Activated CD4-positive, alpha-beta T cell treated with anti-CD3 and anti-CD28 coated beads, Interleukin-2, amount 10 ng/mL, durations not matched to agents 7 days and 5 days (primary cell): ENCODE measurements at places on chromosomes 11 and 22. TPM values are rescaled to one million over a fixed set of nuclear protein-coding genes. Genes with fewer than 3 reads are reported as not detected.

GRCh38 chr22:48743601-48744282 lies 1083.9 kb downstream of the BRD1 start:
- no peaks in the 10 kb centered on the region for H3K4me1 ChIP-seq
- no peak for DNase-seq
- H3K27ac ChIP-seq, result no peak overlapping the region
- H3K27me3 ChIP-seq, result no peaks in the 10 kb centered on the region
- H3K36me3 ChIP-seq, result no peaks in the 10 kb centered on the region

Gene OR5AR1
- total RNA-seq, result not detected

Gene GNAZ
- total RNA-seq, result 0.37 TPM

- no peaks in the 10 kb centered on the region for H3K27me3 ChIP-seq
- peaks cover 10% of the 10 kb centered on the region for H3K4me1 ChIP-seq
- no peaks in the 10 kb centered on the region for H3K36me3 ChIP-seq
- DNase-seq, result no peak
Measured at GRCh38 chr11:103491777-103492176, 382.6 kb downstream of the DYNC2H1 start.

DNA sequence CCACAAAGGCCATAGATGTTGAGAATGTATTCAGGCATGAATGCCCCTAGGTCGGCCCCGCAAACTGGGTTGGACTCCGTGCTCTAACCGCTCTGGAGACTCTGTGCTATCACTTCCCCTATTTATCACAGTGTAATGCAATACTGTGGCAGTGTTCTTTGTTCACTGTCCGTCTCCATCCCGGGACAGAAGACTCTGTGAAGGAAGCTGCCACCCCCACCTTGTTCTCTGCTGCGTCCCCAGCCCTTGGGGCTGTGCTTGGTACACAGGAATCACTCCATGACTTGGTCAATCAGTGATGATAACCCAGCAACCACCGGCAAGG lies 57.6 kb downstream of the TSPAN18 start:
- H3K4me3 ChIP-seq, result no peak overlapping the region
- H3K27ac ChIP-seq, result no peak overlapping the region
- no peaks in the 10 kb centered on the region for H3K27me3 ChIP-seq
- H3K36me3 ChIP-seq, result no peaks in the 10 kb centered on the region
- DNase-seq, result no peak

DNA sequence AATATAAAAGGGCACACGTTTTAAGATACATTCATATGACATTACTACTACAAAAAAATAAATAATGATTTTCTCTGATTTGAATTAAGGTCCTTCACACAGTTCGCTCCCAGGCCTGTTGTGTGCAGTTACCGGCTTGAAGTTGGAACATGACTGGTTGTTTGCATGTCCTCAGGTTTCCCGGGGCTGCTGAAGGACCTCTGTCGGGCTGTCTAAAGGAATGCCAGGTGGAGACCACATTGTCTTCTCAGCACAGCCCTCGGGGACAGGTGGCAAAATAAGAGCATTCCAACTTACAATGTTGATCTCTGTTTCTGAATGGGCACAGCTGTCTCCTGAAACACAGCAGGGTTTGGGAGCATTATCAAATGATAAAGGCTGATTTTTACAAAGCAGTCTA lies 14.9 kb downstream of the VSIG10L2 start:
- no peak for DNase-seq
- no peaks in the 10 kb centered on the region for H3K27me3 ChIP-seq
- no peak overlapping the region for H3K27ac ChIP-seq
- H3K36me3 ChIP-seq, result no peaks in the 10 kb centered on the region

DNA sequence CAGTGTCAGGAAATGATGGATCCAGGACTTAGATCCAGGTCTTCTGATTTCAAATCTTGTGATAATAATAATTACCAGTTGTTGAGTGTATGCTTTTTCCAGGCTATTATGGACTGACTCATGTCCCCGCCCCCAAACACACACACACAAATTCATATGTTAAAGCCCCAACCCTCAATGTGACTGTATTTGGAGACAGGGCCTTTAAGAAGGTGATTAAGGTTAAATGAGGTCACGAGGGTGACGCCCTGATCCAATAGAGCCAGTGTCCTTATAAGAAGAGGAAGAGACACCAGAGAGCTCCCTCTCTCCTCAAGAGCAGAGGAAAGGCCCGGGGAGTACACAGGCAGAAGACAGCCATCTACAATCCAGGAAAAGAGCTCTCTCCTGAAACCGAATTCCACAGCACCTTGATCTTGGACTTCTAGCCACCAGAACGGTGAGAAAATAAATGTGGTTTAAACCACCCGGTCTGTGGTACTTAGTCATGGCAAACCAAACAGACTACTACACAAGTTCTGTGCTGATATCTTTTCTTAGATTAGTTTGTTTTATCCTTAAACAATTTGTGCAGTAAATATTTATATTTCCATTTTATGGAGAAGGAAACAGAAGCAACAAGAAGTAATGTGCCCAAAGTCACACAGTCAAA lies 8.2 kb downstream of the TMPRSS5 start:
- no peak for DNase-seq
- H3K27me3 ChIP-seq, result no peaks in the 10 kb centered on the region
- peaks cover 2% of the 10 kb centered on the region for H3K4me1 ChIP-seq
- no peak overlapping the region for H3K4me3 ChIP-seq

Gene MS4A6E
- total RNA-seq, result not detected

DNA sequence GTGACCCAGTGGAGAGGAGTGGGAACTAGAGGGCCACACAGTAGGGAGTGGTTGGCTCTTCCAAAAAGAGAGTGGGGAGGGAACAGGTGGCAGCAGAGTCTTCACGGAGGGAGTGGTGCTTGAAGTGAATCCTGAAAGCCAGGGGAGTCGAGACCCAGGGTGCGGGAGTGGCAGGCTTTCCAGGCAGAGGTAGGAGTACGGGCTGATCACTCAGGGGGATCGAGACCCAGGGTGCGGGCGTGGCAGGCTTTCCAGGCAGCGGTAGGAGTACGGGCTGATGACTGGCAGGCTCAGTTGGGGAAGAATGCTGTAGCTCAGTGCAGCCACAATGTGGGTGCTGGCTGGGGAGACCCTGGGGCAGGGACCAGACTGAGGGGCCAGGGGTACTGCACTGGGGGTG lies 148.2 kb downstream of the TBC1D22A start:
- no peak overlapping the region for H3K27ac ChIP-seq
- no peak overlapping the region for H3K4me3 ChIP-seq
- DNase-seq, result no peak

Gene FAM111B
- total RNA-seq, result 95.8 TPM

Gene NCF4
- total RNA-seq, result 22.7 TPM

DNA sequence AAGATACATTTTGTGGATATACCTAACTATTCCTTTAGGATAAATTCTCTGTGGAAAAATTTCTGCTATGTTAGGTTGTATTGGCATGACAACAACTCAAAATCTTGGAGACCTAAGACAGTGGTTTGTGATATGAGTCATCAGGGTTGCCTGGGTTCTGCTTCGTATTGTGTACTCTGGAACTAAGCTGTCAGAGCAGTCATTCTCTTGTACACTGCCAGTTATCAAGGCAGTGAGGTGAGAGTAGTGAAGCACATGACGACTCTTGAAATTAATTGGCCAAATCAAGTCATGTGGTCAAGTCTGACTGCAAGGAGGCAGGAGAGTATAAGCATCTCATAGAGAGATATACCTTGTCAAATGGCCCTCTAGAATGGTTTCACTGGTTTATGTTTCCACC lies 104.4 kb downstream of the FANCF start:
- no peaks in the 10 kb centered on the region for H3K36me3 ChIP-seq
- H3K27ac ChIP-seq, result no peak overlapping the region

GRCh38 chr11:88384004-88384668 lies 46.6 kb upstream of the CTSC start:
- peaks cover 9% of the 10 kb centered on the region for H3K4me1 ChIP-seq
- H3K27me3 ChIP-seq, result no peaks in the 10 kb centered on the region
- DNase-seq, result no peak
- no peak overlapping the region for H3K27ac ChIP-seq

DNA sequence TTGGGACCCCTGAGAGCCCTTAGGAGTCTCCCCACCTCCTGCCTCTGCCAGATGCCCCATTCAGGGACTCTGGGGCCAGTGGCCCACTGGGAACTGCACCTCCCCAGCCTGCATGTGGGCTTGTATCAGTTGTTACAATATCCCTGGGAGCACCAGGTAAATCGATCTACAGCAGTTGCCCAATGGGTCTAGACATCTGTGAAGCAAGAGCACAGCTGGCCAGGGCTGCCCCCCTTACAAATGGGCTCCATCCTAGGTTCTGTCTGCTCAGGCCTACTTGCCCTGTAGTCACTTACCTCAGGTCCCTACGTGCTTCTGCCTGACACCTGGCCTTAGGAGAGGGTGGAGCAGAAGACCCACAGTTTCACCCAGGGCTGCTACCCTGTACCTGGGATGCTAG lies 62.7 kb downstream of the HIRA start:
- peaks cover 30% of the 10 kb centered on the region for H3K36me3 ChIP-seq
- no peaks in the 10 kb centered on the region for H3K4me1 ChIP-seq
- no peaks in the 10 kb centered on the region for H3K27me3 ChIP-seq

DNA sequence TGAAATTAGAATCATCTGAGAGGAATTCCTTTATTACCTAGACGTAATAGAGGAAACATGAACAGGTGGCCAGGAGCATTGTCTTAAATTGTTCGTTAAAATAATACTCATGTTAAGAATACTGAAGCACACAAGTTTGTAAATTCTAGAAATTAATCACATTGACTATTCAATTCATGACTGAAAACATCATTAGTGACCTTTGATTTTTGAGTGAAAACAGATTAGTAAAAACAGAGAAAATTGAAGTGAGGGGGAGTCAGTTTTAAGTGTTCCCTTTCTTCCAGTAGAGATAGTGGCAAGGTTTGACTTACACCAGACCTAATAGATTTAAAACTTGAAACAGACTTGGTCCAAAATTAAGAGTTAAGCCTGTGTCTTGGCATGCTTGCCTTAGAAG lies 1.4 kb downstream of the ZFP91 start:
- H3K4me1 ChIP-seq, result peaks cover 53% of the 10 kb centered on the region
- H3K27me3 ChIP-seq, result no peaks in the 10 kb centered on the region
- peaks cover 23% of the 10 kb centered on the region for H3K36me3 ChIP-seq
- DNase-seq, result no peak
- H3K27ac ChIP-seq, result peak overlapping the region; percentile 91
- peak overlapping the region; percentile 93 for H3K4me3 ChIP-seq

Gene F2
- total RNA-seq, result not detected

Gene CST6
- not detected for total RNA-seq

- no peak overlapping the region for H3K4me3 ChIP-seq
- H3K36me3 ChIP-seq, result no peaks in the 10 kb centered on the region
- H3K27ac ChIP-seq, result no peak overlapping the region
Measured at GRCh38 chr11:114304065-114304464, 7.9 kb downstream of the NNMT start.

DNA sequence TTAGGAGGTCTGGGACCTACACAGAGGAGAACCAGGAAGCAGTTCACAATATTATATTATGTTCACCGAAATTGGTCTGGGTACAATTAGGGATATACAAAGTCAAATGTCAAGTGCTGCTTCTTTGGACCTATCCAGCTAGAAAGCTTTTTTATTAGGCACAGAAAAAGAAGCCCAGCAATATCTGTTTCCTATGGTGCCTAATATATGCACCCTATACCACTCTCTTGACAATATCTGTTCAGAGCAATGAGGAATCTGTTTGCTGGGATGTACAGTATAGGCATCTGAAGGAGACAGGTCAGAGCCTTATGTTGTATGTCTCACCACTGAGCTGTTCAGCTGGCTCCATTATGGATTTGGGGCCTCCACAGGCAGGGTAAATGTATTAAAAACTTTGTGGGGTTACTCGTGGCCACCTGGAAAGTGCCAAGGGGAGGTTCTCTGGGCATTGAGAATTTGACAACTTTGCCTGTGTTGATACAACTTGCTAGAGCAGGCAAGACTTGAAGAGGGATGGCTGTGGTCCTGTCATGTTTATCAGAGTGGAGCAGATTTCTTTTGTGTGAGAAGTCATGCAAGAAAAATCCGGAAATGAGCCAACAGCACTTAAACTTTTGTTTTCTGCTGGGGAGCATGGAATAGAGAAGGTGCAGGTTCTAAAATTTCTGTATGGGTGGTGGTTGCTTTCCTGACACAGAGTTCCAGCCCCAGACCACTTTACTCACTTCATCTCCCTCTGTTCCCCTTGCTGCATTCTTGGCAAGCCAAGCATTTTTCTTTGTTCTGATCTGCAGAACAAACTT lies 10.1 kb downstream of the STIM1 start:
- peak overlapping the region; percentile 20 for H3K4me3 ChIP-seq
- H3K36me3 ChIP-seq, result peaks cover 40% of the 10 kb centered on the region
- H3K27me3 ChIP-seq, result no peaks in the 10 kb centered on the region
- peak; percentile 20 for DNase-seq
- H3K27ac ChIP-seq, result peak overlapping the region; percentile 83
- peaks cover 82% of the 10 kb centered on the region for H3K4me1 ChIP-seq

DNA sequence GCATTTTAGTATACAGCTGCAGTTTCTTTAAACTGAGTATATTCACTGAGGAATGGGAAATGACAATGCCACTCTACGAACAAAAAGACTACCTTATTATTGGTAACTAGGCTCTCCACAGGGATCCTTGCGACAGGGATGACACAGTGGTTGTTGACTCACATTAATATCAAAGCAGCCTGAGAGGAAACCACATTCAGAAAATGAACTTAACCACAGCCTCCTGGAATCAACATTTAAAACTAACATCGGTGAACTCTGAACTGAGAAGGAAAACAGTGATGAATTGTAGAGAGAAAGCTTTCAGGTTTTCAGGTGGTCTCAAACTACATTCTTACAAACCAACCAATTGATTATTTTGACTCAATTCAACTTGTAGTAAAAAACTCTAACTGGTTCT lies 90.3 kb upstream of the MTMR2 start:
- H3K27me3 ChIP-seq, result no peaks in the 10 kb centered on the region
- DNase-seq, result peak; percentile 65
- peaks cover 5% of the 10 kb centered on the region for H3K36me3 ChIP-seq
- peak overlapping the region; percentile 91 for H3K27ac ChIP-seq
- H3K4me3 ChIP-seq, result peak overlapping the region; percentile 42

Gene DDX6
- total RNA-seq, result 163 TPM

DNA sequence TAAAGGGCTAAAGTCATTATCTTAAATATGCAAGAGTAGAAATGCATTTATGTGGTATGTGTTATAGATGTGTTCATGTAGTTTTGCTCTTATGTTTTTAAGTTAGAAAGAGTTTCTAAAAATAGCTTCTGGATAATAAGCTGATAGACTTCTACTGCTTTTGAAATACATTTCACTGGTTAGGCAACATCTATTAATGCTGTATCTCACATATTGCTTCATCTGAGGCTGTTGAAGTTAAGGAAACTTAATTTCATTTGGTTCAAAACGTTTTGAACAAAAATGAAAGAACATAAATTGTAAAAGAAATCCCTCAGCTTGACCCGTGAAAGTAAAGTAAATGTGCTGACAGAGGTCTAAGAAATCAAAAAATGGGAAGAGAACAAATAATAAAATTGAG lies 164.0 kb upstream of the CTSC start:
- no peak for DNase-seq
- H3K4me1 ChIP-seq, result no peaks in the 10 kb centered on the region
- peaks cover 16% of the 10 kb centered on the region for H3K27me3 ChIP-seq
- H3K36me3 ChIP-seq, result no peaks in the 10 kb centered on the region
- no peak overlapping the region for H3K4me3 ChIP-seq

GRCh38 chr11:67116758-67117105 lies 2.3 kb upstream of the KDM2A start:
- peaks cover 27% of the 10 kb centered on the region for H3K4me1 ChIP-seq
- peak overlapping the region; percentile 73 for H3K4me3 ChIP-seq
- H3K36me3 ChIP-seq, result peaks cover 15% of the 10 kb centered on the region
- no peak overlapping the region for H3K27ac ChIP-seq

GRCh38 chr22:17260950-17261349 lies 41.7 kb upstream of the ADA2 start:
- H3K36me3 ChIP-seq, result no peaks in the 10 kb centered on the region
- H3K27me3 ChIP-seq, result no peaks in the 10 kb centered on the region
- H3K4me1 ChIP-seq, result peaks cover 45% of the 10 kb centered on the region

Gene B4GALNT4
- 1.6 TPM for total RNA-seq

- H3K27ac ChIP-seq, result no peak overlapping the region
- H3K27me3 ChIP-seq, result peaks cover 5% of the 10 kb centered on the region
- peaks cover 30% of the 10 kb centered on the region for H3K4me1 ChIP-seq
- H3K36me3 ChIP-seq, result peaks cover 9% of the 10 kb centered on the region
- no peak overlapping the region for H3K4me3 ChIP-seq
Measured at GRCh38 chr11:73160005-73160760, 18.1 kb upstream of the FCHSD2 start.
